ENCODE measurements at places on chromosomes 7 and 10.

DNA sequence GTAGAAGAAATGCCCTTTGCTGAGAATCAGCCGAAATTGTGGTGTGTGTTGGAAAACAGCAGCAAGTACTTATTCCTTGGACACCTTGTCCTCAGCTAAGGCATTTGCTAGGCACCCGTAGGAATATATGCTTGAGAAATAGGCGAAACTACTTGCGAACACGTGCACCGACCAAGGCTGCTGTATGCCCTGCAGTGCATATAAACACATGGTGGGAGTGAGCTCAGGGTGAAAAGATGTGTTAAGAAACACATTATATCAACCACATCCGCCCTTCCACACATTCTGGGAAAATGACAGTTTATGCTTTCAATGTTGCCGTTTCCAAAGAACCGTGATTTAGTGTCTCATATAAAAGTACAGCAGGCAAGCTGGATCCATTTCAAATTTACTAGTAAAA lies 199.2 kb downstream of the JCAD start:
- no peak for DNase-seq

DNA sequence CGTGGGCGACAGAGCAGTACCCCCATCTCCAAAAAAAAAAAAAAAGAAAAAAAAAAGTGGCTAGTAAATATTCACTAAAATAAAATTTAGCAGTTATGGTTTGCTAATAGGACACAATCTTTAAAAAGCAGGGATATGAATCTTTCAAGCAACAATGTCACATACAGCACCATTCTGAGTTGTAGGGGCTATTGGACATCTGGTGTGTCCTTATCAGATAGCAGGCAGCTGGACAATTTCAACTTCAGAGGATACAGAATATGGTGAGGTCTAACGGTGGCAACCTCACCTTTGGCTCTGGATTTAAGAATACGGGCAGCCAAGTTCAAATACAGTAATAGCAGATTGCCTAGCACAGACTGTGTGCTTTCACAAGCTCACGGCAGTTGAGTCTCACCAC lies 51.1 kb downstream of the SLC37A3 start:
- DNase-seq: no peak

GRCh38 chr7:101599787-101600186 lies 29.3 kb downstream of the MYL10 start:
- DNase-seq: no peak

DNA sequence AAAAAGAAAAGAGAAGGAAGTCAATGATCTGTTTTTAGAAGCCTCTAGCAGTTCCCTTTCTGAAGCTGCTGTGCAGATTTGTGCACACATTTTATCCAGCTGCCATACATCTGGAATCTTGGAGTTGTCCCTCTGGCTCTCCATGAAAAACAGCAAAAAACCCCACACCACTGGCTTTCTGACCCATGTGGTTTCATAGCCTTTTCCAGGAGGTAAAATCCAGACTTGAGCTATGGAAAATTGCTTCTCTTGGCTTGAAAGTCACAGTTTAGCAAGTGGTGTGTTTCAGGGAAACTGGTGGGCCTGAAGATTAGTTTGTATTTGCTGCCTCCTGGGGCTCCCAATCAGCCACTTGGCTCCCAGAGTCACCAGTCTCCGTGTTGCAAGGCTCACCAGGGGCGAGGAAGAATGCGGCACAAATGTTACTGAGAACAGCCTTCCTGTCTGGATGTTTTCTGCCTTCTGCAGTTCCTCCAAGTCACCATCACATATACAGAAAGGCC lies 50.1 kb upstream of the ADRB1 start:
- no peak for DNase-seq

DNA sequence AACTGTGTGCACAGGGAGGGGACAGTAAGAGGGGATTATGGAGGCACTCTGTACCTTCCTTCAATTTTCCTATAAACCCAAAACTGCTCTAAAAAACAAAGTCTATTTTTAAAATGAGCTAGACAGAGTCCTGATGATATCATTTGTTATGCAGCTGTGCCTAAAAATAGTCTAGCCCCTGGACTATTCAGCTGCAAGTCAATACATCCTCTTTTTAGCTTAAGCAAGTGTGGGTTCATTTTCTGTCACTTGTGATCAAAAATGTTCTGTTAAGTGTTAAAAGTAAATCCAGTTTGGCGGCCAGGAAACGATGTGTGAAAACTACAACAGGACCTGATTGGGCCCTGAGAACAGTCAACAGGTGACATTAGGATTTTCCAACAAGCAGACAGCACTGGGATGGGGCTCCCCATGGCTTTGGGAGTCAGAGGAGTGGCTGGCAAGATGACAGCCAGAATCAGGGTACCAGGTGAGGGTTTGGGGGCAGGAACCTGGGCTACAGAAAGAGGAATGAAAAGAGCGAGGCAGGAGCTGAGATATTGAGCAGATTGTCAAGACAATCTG lies 33.9 kb downstream of the FAM107B start:
- no peak for DNase-seq
